ENCODE measurements at places on chromosomes 7 and 10.

DNA sequence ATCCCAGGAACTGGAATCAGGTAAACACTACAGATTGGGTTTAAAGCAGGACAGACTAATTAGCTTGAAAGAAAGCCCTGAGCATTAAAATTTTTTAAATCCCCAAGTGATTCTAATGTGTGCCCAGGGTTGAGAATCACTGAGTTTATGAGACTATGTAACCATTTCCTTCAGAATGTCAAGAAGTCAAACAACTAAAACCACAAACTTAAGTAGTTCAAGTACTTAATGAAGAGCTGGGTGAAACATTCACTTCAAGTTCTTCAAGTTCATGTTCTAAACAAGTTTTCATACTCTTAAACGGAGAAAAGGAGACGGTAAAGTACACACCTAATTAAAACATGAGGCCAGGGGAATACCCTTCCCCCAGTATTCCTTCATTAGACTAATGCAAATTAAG, 28.2 kb upstream of the TLL2 start:
- DNase-seq, result no peak

DNA sequence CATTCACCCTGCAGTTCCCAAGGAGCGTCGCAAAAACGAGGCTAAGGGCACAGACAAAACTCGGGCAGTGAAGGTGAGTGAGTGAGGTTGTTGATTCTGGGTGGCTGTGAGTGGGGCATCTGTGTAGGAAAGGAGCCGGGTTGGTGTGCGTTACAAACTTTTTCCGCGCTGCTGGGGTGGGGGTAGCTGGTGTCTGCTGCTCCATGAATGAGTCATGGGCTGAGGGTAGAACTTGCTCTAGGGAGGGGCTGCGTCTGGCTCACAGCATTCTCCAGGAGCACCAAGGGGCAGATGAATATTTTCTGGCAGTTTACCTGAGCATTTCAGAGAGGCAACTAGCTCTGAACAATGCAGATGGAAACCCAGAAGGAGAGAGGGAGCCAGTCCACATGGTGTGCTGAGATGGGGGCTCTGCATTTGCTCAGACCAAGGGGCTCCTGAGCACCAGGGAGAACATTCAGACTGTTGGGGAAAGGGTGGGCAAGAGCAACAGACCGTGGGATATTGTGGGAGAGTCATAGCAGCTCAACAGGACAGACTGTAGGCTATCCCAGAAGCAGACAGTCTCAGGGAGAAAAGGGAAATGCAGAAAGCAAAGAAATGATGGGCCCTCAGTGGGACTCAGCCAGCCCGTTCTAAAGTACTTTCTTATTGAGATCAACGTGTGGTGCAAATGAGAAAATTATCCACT, 18.8 kb downstream of the NOBOX start:
- no peak for DNase-seq

DNA sequence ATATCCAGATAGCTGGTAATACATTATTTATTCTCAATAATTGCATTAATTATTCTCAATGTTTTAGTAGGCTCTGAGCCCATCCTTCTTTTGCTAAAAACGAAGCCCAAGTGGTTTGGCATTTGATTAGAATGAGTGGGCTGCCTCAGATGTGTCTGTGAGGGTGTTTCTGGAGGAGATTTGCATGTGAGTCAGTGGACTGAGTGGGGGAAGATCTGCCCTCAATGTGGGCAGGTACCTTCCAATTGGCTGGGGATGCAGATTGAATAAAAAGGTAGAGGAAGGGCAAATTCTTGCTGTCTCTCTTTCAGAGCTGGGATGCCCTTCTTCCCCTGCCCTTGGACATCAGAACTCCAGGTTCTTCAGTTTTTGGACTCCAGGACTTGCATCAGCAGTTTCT, 290.6 kb upstream of the SMIM30 start:
- DNase-seq, result no peak

DNA sequence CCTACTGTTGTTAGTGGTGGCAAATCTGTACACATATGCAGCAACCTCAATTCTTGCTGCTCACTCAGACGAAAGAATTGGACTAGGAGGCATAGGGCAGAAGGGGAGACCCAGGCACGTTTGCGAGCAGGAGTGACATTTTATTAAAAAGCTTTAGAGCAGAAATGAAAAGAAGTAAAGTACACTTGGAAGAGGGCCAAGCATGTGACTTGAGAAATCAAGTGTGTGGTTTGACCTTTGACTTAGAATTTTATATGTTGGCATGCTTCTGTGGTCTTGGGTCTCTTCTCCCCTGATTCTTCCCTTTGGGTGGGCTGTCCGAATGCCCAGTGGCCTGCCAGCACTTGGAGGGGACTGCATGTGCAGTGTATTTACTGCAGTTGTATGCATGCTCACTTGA, 205.5 kb upstream of the SEMA3D start:
- no peak for DNase-seq

DNA sequence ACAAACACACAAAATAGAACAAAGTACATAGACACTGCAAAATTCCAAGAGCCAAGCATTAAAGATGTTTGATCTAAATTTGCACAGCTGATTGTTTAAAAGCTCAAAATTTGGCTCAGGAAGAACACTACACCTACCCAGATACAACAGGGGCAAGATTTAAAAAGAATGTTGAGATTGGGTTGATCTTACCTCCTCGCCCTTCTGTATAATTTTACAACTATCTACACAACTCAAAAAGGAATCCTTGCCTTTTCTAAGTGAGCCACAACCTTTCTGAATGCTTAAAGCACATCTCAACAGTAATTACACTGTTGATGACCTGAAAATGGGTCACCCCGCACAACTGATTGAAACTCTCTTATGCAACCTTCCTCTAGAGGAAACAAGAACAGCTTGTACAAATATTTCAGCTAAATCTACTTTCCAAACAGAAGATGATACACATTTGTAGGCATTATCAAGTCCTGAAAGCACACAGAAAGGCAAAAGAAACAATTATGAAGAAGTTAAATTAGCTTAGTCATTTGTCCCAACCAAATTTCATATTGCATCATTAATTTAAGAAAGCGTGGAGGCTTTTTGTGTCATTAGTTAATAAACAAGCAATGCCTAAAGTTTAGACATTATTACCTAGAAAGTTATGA, 75.5 kb downstream of the UBE2H start:
- DNase-seq, result no peak
